Retinal pigment epithelial cell (primary cell): ENCODE measurements at places on chromosomes 12 and 14.

GRCh38 chr12:120115692-120116440, 687 bp downstream of the RAB35 start:
- DNase-seq, result no peak

DNA sequence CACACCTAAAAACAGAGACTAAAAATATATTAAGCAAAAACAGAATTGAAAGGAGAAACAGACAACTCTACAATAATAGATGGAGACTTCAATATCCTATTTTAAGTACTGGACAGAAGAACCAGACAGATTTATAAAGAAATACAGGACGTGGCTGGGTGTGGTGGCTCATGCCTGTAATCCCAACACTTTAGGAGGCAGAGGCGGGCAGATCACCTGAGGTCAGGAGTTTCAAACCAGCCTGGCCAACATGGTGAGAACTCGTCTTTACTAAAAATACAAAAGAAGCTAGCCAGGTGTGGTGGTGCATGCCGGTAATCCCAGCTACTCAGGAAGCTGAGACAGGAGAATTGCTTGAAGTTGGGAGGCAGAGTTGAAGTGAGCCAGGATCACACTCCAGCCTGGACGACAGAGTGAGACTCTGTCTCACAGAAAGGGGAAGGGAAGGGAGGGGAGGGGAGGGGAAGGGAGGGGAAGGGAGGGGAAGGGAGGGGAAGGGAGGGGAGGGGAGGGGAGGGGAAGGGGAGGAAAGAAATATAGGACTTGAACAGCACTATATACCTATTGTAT, 53.0 kb downstream of the CDK17 start:
- no peak for DNase-seq

GRCh38 chr14:32908196-32909084, 30.2 kb upstream of the NPAS3 start:
- DNase-seq, result no peak

DNA sequence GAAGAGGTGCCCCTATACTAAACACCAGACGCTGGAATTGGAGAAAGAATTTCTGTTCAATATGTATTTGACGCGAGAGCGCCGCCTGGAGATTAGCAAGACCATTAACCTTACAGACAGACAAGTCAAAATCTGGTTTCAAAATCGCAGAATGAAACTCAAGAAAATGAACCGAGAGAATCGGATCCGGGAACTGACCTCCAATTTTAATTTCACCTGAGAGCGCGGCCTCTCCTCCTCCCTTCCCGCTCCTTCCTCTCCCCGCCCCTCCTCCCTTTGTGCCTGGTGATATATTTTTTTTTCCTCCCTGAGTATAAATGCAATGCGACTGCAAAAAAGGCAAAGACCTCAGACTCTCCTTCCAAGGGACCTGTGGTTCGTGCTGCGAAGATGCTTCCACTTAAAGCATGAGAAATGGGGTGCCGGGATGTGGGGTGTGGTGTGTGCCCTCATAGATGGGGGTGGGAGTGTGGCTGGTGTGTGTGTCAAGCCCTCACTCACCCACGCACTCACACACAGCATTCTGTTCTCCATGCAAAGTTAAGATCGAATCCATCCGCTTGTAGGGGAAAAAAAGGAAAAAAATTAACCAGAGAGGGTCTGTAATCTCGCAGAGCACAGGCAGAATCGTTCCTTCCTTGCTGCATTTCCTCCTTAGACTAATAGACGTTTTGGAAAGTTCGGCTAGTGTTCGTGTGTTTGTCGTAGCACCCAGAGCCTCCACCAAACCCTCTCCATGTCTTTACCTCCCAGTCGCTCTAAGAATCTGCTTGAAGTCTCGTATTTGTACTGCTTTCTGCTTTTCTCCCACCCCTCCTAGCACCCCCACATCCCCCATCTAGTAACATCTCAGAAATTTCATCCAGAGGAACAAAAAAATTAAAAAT, 4.5 kb downstream of the HOXC10 start:
- no peak for DNase-seq

DNA sequence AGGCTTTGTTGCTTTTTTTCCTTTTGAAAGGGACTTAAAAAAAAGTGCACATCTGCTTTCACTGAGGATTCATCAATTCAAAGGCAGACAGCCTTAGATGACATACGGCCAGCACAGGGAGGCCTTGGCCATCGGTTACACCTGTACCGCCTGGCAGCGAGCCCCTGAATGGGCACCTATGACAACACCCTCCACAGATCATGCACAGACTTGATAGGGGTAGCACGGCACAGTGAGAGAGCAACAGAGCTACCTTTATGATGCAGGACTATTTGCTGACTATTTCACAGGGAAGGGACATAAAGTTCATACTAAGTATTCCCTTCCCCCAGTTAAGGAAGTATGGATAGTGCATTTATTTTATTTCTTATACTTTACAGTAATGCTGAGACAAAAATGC, 137.9 kb upstream of the ARID2 start:
- DNase-seq, result no peak

DNA sequence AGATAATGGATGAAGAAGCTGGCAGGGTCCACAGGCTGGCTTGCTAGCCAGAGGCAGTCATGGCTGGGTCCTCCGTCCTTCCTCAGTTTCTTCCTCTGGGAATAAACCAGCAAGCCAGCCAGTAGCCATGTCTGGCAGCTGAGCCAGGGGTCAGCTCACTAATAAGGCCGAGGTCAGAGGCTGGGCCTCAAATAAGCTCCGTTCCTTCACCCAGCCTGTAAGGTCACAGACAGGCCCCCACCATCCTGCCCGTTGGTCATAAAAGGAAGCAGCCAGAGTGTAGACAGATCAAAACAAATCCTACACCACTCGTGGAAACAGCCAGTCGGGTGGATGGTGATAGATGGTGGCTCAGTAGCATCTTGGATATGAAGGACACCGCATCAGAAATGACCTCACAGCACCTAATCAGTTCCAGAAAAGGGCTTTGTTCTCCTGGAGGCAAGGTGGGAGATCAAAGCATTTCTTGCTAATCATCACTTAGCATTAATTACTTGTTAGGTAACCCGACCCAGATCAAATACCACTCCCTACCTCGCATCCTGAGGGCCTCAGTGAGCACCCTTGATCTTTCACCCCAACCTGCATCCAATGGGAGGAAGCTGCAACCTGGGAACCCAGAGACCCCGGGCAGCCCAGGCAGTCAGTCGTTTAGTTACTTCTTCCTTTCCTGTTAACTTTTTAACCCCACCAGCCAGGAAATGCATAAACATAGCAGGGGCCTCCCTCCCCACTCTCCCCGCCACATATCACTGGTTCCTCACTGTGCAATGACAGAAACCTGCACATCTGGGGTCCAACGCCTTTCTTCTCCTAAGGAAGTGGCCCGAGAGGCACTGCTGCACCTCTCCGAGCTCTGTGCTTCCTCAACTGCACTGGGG, 90.2 kb downstream of the KDM2B start:
- no peak for DNase-seq

GRCh38 chr14:104094709-104095425, 9.4 kb downstream of the ASPG start:
- no peak for DNase-seq

- no peak for DNase-seq
These were observed at the start of gene KCNA1 for GRCh38 chr12:4909734-4910501. TSS of gene KCNA1 (plus strand) at chr12:4909905. CDS start at chr12:4911379, 1,474 bp downstream.

DNA sequence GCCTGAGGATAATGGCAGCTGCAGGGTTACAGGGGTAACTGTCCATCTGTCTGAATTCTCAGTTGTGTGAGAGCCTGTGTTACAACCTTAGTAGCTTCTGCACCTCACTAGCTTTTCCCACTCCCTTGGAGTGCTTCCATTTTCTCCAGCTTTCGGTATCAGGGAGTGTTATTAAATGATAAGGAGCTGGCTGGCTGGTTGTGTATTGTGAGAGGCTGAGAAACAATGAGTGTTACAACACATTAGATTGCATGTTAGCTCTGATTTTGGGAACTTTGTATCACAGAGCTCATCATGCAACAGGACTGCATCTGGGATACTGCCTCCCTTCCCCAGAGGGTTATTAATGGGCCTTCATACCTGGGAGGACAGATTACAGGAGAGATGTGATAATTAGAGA, 723.7 kb downstream of the DIO2 start:
- DNase-seq, result no peak

DNA sequence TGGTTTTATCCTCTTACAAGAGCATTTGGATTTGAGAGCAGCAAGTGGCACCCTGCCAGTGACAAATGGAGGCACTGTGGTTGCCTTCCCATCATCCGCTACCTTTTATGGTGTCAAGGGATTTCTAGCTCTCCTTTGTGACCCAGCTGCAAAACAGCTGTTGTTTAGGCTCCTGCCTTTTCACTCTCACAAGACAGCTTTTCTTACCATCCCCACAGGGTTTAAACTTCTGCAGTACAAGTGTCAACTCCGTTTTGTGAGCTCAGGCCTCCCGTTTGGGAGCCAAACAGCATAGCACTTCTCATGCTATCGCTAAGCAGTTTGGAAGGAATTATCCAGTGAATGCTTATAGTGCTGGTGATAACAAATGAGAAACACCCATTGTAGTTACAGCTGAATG, 331.4 kb downstream of the TMTC2 start:
- no peak for DNase-seq

DNA sequence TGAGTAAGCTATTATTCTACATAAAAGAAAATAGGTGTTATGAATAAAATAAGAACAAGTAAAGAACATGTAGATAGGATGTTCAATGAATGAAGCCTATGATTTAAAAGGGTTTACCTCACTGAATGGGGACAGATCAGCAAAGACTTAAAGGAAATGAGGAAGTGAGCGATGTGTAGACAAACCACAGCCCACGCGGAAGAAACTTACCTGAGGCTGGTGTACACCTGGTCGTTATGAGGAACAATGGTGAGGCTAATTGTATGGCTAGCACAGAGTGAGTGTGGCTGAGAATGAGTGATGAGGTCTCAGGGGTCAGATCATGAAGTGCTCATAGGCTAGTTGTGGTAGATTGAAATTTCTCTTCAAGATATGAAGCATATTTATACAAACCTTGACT, 221.7 kb downstream of the ALG10B start:
- no peak for DNase-seq
